ENCODE measurements at places on chromosomes 4 and X.

GRCh38 chr4:70651864-70652506 lies 14.3 kb downstream of the JCHAIN start:
- no peak for DNase-seq

DNA sequence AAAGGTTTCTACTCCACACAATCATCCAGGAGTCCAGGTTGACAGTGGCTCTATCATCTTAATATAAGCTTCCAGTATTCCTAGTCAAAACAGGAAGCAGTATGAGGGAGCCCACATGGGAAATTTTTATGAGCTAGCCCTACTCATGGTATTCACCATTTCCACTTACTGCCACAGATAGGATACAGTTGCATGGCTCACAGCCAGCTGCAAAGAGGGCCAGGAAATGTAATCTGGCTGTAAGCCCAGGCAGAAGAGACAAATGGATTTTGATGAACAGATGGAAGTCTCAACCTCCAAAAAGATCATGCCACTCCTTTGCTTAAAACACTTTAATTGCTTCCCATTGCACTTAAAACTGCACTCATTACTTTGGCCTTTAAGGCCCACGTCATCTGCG lies 150.6 kb downstream of the ADAMTS3 start:
- no peak for DNase-seq

DNA sequence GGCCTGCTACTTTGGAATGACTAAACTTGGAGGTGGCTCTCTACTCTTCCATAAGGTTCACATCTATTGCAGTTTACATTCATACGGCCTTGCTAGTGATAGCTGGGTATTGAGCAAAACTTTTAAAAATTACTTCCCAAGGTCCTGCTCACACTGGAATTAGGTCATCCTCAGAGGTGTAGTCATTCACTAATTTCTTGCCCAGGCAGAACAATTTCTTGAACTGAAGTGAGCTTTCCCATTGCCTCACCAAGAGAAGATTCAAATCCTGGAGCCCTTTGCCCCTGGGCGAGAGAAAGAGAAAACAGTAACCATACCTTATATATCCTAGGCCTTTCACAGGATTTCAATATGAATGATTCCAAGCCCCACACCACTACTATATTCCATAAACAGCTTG lies 109.2 kb downstream of the GUCY2F start:
- DNase-seq: no peak

DNA sequence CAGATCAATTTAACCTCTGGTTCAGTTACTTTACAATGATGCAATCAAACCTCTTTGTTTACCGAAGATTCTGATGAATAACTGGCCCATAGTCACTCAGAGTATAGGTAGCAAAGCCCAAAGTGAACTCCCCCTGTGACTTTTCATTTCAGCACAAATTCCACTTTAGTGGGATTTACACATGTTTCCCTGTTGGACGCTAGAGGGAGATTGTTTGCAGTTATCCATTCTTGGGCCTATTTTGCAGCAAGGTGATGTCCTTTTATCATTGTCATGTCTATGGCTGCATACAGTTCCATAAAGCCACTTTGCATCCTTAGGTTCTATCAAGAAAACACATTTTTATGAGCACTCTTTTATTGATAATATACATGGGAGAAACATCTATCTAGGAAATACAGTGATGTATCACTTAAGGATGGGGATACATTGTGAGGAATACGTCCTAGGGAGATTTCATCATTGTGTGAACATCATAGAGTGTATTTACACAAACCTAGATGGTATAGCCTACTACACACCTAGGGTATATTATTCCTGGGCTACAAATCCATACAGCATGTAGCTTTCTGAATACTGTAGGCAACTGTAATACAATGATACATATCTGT lies 14.5 kb upstream of the DKK2 start:
- no peak for DNase-seq

DNA sequence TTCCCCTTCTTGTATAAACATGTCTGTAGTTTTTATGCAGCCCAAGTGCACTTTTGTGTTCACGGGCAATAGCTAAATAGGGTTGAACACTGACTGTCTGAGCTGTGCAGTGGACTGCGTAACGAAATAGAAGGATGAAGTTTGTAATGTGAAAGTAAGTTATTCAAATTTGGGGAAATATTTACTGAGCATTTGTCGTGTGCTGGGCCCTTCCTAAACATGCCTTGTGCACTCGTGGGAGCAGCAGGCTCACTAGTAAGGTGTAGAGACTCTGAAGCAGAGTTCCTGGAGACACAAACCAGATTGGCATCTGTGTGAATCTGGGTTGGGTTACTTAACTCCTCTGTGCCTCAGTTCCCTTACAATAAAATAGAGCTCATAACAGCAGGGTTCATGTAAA lies 51.7 kb upstream of the C1QTNF7 start:
- no peak for DNase-seq

DNA sequence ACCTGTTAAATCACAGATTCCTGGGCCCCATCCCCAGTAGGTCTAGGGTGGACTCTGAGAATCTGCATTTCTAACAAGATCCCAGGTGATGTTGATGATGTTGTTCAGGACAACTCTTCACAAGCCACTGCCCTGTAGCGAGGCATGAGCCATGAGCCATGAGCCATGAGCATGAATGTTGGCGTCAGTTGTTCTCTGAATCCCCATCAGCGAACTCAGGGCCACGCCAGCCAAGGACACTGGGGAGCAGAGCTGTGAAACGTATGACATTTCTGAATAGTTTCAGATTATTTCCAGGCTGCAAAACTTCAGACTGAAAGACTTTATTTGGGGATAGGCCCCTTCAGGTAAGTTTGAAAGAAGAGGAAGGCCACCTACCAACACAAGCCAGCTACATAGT lies 46.9 kb upstream of the HCCS start:
- DNase-seq: no peak

- DNase-seq: no peak
Measured at GRCh38 chr4:184293552-184293951, 75.9 kb upstream of the ENPP6 start.

GRCh38 chr4:68658672-68659071 lies 11.8 kb downstream of the UGT2B15 start:
- DNase-seq: no peak

DNA sequence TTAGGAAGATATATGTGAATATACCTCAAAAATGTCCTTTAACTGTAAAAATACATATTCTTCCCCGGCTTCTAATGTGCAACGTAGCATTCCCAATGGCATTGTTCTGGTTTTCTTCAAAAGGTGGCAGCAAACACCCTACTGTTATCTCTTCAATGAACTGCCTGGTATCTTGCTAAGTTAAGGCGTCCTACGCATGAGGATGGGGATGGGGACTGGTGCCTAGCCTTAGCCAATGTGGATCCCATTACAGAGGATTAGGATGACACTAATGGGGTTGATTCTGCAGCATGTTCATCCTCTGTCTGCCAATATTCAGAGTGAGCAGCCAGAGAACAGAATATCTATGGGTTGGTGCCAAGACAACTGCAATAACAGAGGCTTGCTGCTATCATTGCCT lies 334.9 kb upstream of the ADGRL3 start:
- no peak for DNase-seq

GRCh38 chr4:21083413-21083812 lies 383.2 kb downstream of the PACRGL start:
- DNase-seq: no peak

DNA sequence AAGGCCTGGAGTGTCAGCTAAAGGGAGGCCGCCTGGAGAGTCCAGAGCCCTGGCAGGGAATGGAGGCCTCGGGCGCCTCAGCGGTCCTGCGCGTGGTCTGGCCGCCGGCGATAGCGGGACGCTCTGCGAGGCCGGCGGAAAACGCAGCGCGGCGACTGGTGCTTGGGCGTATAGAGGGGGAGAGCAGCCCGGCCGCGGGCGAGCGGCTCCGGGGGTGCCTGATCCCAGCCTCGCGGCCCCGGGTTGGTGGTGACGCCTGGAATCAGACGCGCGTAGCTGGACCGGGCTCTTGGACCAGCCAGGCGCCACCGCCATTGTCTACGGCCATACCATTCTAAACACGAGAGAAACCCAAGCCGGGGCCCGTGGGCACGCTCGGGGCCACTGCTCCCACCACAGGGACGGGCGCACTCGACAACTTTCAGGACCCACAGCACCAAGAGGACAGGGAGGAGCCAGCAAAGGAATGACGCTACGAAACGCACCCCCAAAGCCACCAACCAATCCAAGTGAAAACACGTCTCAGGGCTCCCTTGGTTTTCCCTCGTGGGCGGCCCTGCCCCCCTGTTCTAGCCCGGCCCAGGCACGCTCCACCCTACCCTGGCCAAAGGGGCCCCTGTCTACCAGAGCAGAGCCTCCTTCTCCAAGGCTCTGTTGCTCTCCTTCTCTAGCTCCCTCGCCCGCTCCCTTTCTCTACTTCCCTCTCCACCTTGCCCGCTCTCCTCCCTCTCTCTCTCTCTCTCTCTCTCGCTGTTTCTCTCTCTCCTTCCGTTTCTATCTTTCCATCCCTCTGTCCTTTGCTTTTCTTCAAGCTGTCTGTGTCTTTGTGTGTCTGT lies 7.8 kb downstream of the FRG2 start:
- no peak for DNase-seq

DNA sequence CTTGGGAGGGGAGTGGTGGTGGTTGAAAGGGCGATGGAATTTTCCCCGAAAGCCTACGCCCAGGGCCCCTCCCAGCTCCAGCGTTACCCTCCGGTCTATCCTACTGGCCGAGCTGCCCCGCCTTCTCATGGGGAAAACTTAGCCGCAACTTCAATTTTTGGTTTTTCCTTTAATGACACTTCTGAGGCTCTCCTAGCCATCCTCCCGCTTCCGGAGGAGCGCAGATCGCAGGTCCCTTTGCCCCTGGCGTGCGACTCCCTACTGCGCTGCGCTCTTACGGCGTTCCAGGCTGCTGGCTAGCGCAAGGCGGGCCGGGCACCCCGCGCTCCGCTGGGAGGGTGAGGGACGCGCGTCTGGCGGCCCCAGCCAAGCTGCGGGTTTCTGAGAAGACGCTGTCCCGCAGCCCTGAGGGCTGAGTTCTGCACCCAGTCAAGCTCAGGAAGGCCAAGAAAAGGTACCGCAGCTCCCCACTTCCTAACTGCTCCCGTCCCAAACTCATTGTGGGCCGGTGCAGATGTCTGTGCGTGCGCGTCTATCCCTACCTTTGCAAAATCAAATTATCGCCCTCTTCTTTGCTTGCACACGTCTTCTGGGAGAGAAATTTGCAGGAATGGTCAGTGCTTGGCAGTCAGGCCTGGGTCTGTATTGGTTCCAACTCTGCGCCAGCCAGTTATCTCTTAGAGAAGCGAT lies 533 bp downstream of the IL15 start:
- DNase-seq: no peak

DNA sequence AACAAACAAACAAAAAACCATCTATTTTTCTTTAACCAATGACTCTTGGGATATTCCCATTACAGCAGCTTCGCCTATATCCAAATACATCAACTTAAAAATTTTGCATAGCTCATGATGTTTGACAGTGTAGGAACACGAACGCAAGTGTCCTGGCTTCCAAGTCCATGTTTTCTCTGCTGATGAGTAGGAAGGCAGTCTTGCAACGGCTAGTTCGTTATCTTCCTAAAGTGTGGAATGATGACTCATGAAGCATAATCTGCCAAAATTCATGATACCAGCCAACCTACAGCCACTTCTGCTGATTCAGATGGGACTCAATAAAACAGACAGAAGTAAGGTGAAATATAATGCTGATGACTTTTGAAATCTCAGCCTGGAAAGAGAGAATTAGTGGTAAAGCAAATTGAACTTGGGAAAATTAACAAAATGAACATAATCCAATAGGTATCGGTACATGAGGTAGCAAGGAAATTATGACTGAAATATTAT lies 6.4 kb upstream of the SEPTIN11 start:
- no peak for DNase-seq

- no peak for DNase-seq
Measured at GRCh38 chr4:104896660-104897645, 249.7 kb upstream of the TET2 start.

DNA sequence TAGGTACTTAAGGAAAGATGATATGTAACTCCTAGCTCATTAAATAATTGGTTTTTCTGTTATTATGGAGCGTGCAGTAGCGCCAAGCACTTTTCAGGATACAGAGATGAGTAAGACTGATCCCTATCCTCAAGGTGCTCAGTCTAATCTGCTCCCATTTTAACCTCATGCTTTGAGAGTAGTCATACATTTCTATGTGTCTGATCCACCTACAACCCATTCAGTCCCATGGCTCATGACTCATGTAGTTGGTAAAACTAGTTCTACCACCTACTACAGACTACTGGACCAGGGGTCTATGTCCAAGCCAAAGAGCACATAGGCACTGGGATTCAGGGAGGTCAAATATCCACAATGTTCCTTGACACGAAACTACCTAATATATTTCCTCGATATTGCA lies 60.8 kb downstream of the TMEM154 start:
- DNase-seq: no peak

GRCh38 chrX:65866146-65866545 lies 173.7 kb downstream of the VSIG4 start:
- no peak for DNase-seq

DNA sequence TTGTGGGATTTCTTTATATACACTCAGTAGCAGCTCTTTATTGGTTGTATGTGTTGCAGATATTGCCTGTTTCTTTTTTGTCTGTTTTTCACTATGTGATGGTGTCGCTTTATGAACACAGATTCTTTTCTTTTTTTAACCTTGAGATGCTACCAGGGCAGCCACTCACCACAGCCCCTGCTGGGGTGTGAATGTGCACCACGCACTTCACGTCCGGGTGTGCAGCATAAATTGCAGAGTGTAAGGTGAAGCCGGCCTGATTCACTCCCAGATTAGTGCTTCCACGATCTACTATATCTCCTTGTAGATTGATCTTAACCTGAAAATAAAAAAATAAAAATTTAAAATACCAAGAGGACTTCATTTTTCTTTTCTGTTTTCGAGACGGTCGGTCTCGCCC lies 71.4 kb downstream of the FAM193A start:
- no peak for DNase-seq

- DNase-seq: no peak
Measured at GRCh38 chr4:96894621-96895020, 1054.7 kb downstream of the PDHA2 start.

GRCh38 chrX:107787827-107788226 lies 10.3 kb downstream of the NCBP2L start:
- no peak for DNase-seq

GRCh38 chr4:94689155-94689860 lies 68.4 kb upstream of the BMPR1B start:
- no peak for DNase-seq

- no peak for DNase-seq
Measured at GRCh38 chrX:7637066-7637465, 205.9 kb upstream of the VCX start.
